ENCODE measurements at places on chromosomes 3 and 15.

GRCh38 chr3:133092681-133093080, 54.5 kb downstream of the TMEM108 start:
- DNase-seq = no peak

GRCh38 chr15:55255714-55256113, 33.9 kb downstream of the RAB27A start:
- DNase-seq = no peak

DNA sequence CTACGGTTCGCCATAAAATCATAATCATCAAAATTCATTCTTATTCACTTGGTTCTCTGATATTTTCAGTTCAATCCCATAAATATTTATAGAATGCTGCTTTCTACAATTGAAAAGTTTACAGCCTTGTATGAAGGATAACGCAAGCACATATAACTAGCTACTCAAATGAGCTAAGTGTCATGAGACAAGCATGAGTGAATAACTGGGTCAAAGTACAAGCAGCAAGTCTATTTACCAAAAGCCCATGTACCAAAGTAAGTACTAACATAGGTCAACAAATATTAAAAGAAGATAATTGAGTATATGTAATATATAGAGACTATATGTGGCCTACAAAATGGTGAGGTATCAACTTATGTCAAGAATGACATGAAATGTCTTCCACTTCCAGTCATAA, 596.6 kb downstream of the GBE1 start:
- DNase-seq = no peak

DNA sequence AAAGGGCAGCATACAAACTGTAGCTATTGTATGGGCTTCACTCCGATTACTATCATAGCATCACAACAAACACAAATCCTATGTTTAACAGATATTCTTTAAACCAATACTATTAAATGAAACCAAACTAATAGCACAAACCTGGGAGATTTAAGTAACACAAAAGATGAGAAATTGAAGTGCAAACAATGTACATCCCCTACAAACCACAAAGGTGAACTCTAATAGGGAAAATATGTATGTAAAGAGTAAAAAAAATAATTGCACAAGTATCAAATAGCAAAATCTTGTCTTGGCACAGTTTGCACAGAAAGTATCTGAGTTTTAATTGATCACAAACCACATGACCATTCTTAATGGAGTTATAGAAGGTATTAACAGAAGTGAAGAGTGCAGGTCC, 138.5 kb downstream of the CPNE4 start:
- no peak for DNase-seq

- DNase-seq = peak; percentile 56
These were observed 201.1 kb upstream of the ARRDC4 start for GRCh38 chr15:97759363-97759762.

- DNase-seq = no peak
These were observed 174.9 kb downstream of the TNIK start for GRCh38 chr3:171285287-171285686.

DNA sequence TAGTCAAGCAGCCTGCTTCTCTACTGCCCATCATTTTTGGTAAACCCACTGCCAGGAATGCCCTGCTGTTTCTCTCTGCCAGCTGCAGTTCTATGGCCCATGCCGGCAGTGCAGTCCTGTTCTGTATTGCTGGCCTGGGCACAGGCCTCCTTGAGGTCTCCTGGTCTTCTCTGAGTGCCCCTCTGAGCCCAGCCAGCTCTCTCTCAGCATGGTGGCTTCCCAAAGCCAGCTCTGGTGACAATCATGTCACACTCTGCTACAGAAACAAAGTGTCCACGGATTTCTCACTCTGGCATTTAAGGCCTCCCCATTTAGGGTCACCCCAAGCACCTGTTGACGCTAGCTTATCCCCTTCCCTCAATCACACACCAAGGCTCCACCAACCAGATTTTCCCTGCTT, 24.5 kb downstream of the SRPRB start:
- DNase-seq = no peak

- no peak for DNase-seq
These were observed 24.7 kb downstream of the RASGRF1 start for GRCh38 chr15:79065706-79066376.

- DNase-seq = no peak
These were observed 210.5 kb upstream of the TLE3 start for GRCh38 chr15:70308011-70308734.

Measured in stromal cell of bone marrow (primary cell).